ENCODE measurements at places on chromosomes 11 and 22.

- no peak for DNase-seq
Measured at GRCh38 chr11:783581-784015, 6.3 kb downstream of the CEND1 start.

DNA sequence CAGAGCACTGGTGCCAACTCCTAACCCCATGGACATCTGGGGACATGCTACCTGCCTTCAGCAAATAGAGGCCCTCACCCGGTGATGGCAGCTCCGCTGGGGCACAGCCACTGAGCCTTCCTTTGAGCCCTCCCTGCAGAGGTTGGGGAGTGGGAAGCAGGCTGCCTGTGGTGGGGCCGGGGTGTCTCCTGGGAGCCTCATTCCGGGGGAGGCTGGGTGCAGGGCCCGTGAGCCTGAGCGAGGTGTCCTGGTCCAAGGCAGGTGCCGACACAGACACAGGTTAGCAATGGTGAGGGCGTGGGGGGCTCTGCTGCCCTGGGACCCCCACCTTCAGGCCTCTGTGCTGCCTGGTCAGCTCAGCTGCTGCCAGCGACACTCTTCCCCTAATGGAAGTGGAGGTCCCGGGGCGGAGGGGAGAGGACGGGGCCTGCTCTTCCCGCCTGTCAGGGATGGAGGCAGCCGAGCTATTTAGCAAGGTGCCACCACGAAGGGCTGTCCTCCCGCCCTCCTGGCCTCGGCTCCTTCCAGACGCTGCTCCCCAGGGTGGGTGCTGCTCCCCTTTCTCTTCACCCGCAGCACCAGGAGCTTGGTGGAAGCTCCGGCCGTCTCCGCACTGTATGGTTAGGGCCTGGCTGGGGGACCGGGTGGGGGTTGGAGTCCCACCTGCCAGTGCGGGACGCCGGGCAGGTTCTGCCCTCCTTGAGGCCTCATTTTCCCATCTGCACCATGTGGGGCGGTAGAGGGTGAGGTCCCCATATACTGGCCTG lies 11.2 kb downstream of the TSPAN4 start:
- no peak for DNase-seq

- no peak for DNase-seq
Measured at GRCh38 chr11:43687120-43687791, 6.7 kb downstream of the HSD17B12 start.

GRCh38 chr22:41987276-41987675 lies 11.3 kb upstream of the WBP2NL start:
- DNase-seq = no peak

DNA sequence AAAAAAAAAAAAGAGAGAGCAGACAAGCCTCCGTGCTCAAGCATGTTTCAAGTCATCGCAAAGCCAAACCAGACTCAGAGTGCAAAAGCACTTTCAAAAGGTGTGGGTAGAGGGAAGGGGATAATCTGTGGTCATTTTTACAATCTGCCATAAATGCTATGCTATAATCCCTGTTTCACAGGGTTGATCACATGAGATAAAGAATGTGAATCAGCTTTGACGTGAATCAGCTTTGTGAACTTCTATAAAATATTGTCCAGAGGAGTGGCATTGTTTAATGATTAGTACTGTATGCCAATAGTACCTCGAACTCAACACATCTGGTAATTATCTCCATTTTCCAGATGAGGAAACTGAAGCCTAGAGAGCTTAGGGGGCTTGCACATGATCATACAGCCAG lies 20.0 kb upstream of the POLD3 start:
- no peak for DNase-seq

GRCh38 chr22:48061726-48062125 lies 1299.3 kb downstream of the TBC1D22A start:
- no peak for DNase-seq

DNA sequence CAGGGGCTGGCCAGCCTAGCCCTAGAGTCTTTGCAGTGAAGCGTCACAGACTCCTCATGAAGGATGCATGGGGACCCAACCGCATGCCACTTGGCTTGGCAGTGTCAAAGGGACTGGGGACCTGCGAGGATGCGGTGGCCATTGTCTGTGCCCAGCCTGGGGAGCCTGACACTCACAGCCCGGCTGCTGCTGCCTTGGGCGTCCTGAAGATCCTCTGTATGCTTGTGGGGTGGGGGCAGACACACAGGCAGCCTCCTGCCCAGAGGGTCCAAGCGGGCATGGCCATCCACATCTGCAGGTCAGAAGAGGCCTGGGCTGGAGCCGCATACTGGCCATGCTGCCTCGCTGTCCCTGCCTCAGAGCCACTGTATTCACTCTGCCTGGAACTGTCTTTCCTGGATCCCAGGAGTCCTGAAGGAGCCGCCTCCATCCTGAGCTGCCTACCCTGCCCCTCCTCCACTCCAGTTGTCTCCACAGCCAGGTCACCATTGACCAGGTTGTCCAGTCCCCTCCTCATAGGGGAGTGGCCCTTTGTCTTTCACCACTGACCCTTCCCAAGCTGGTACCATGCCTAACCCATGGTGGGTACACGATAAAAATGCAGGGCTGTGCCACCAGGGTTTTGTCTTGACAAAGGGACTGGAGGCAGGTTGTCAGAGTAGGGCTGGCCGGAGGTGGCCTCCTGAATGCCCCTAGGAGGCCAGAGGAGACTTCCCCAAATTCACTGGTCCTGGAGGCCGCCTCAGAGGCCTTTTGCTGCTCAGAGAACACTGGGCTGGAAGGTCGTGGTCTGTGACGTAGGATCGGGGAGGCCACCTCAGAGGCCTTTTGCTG lies 107.0 kb downstream of the KCNQ1OT1 start:
- DNase-seq = no peak

DNA sequence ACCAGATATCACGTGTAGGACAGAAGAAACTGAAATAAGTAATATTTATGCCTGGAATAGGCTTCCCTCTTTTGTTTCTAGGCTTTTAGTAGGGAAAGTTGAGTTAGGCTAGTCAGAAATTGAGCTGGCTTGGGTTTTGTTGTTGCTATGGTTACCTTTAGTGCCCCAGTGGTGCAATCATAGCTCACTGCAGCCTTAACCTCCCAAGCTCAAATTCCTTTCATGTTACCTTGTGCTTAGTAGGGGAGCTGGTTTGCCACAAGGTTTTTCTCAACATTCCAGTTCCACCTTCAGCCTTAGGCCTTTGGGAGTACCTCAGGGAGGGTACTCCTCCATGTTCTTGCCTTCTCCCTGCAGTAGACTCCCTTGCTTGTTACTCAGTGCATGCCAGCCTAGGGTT lies 69.1 kb upstream of the SUSD2 start:
- no peak for DNase-seq

- no peak for DNase-seq
Measured at GRCh38 chr22:43234264-43234988, 47.5 kb upstream of the TTLL12 start.
